ENCODE measurements at places on chromosomes 4 and X.
A peak's percentile ranks its signal among the peaks of the same experiment; 100 is the strongest.

DNA sequence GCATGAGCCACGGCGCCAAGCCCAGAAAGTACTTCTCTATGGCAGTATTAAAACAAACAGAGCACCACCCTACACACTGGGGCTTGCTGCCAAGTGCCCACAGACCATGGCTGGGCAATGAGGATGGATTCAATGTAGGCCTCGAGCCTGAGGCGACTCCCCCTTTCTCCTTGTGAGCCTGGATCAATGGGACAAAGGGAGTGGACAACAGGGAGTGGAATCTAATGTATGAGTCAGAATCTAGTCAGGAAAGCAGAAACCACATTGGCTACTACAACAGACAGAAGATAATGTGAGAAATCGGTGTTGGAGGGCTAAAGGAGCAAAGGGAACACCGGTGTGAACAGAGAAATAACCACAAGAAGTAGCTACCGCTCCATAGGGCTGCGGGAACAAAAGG lies 37.7 kb upstream of the OCIAD2 start:
- DNase-seq: peak; percentile 22

GRCh38 chr4:153955327-153955726 lies 166.4 kb upstream of the SFRP2 start:
- no peak for DNase-seq

DNA sequence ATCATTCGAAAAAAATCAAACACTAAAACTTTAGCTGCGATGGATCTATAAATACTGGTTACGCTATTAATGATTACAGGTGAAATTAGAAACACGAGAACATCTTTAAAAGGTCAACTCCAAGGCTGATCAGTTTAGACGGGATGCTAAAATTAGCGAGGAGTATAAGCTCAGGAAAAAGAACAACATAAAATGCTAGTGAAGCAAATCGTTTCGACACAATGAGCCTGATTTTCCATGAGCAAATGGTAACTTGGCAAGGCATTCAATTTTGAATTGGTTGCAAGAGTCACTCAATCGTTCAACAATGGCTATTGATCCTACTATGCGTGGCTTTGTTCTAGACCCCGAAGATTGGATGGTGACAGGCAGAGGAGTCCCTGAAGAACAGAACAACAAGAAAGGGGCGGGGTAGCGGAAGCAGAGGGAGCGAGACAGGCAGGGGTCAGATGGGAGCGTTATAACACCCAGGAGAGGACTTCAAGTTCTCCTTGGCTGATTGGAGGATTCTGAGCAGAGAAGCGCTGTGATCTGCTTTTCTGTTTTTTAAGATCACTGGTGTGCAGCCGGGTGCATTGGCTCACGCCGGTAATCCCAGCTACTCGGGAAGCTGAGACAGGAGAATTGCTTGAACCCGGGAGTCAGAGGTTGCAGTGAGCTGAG lies 146.5 kb downstream of the RBM47 start:
- peak; percentile 57 for DNase-seq

DNA sequence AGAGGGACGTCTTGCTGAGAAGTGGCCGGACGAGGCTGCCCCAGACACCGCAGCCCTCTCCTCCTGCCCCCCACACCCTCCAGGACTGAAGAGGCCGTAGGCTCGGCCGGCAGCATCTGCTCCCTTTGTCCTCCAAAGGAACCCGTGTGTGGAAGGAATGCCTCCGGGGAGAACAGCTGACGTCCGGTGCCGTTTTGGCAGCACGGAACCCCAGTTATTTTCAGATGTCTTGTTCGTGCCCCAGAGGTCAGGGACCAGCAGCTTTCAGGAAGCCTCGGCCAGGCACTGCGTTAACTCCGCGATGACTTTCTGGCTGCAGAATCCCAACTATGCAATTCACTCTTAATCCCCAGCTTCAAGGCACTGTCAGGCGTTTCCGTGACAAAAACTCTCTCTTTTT lies 10.9 kb upstream of the PPP2R3B start:
- peak; percentile 85 for DNase-seq

- DNase-seq: no peak
These were observed 15.8 kb downstream of the TBC1D14 start for GRCh38 chr4:6925357-6925836.

GRCh38 chrX:112521676-112522075 lies 158.1 kb downstream of the LHFPL1 start:
- DNase-seq: no peak

DNA sequence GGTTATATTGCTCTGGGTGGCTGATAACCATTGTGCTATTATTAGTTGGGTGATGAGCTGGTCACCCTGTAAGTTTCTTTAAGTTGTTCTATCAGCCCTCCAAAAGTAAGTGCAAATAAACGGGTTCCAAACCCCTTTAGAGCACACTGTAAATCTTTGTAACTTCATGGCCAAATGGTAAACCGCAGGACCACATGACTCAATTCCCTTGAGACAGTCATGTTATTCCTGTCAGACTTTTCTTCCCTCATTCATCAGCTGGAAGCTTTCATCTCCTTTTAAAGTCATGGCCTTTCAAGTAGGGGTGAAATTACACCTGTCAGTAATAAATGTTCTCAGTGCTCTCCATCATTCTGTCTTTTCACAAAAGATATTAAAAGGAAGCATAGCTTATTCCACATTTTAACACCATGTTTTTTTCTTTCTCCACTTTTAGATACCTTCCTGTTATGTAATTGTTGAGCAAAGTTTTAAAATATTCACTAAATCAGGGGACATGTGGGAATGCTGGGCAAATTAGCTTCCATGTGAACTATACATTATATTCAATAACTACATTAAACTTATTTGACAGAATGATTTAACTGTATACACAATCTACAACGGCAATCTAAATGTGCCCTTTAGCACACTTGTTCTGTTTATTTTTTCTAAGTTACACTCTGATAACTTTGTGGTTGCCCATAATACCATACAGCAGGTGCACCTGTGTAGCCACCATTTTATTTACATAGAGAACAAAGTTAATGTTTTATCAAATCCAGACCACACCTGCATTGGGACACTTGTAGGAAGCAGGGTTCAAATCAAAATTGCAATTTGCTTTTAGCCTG lies 275.5 kb downstream of the CFAP299 start:
- no peak for DNase-seq

DNA sequence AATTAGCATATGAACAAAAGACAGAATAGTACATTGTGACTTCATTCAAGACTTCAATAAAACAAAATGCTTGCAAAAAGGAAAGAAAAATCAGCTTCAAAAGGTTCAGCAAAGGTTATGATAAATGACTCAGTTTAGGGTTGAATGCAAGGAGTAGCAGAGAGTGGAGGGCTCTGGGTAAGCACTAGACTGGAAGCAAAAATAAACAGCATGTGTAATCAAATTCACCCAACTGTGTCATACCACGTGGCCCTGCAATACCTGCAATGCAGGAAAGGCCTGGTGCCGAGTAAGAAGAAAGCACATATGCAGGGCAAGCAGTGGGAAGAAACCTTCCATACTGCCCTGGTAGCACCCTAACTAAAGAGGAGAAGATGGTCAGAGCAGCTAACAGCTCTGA lies 88.7 kb downstream of the ATP11C start:
- no peak for DNase-seq

- DNase-seq: no peak
These were observed 683.2 kb upstream of the GNPDA2 start for GRCh38 chr4:45409536-45409935.

DNA sequence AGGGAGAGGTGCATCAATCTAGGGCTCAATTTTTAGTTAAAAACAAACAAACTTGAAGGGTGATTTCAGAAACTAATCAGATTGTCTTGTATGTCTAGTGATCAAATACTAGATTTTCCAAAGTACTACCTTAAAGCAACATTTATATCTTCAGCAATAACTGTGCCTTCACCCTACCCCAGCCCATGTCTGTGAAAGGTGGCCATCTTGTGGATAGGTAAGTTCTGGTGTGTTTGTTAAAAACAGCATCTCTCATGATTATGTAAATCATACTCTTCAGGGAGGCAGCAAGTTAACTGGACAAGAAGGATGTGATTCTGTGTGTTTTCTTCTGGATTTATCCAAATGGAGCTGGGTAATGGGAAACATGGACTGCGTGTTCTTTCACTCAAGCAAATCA lies 81.4 kb upstream of the ACSL1 start:
- no peak for DNase-seq

DNA sequence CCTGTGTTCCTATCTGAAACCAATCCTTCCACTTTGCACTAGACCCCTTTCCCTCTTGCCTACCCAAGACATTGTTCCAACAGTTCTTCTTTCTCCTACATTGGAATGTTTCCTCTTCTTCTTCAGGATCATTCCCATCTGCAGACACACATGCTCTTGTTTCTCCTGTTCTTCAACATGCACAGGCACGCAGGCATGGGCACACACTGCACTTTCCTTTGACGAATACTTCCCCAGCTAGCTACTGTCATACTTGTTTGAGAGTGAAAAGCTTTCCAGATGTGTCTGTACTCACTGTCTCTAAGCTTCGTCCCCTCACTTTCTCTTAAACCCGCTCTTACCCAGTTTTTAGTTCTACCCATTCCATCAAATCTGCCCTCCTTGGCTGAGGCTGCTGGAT lies 31.8 kb upstream of the ERVMER34-1 start:
- no peak for DNase-seq

GRCh38 chrX:119686087-119686691 lies 6.8 kb downstream of the SEPTIN6 start:
- DNase-seq: peak; percentile 72

DNA sequence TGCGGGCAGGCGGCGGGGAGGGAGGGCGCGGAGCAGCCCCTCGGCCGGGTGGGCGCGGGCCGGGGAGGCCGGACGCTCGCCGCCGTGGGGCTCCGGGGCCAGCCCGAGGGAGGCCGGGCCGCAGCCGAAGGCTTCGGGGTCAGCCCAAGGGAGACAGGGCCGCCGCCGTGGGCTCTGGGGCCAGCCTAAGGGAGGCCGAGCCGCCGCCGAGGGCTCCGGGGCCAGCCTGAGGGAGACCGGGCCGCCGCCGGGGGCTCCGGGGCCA lies 251 bp downstream of the KIAA0232 start:
- no peak for DNase-seq

GRCh38 chr4:87823200-87823599 lies 9.6 kb upstream of the MEPE start:
- no peak for DNase-seq

GRCh38 chr4:147590249-147590920 lies 26.8 kb upstream of the TMEM184C start:
- DNase-seq: peak; percentile 71

DNA sequence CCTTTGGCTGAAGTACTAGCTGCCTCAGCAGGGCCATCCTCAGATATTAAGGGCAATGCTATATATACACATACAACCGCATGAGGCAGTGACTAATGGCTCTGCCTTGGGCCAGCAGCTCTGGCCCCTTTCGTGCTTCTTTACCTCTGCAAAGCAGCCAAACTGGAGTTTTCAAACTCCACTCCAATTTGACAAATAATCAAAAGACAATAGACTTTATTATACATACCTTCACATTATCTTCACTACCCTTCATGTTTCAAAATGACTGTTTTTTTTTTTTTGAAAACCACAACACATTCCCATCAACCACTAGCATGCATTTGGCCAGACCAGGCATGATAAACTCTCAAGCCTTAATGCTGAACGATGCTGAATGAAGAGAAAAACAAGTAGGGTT lies 187.7 kb downstream of the ENOX2 start:
- no peak for DNase-seq

GRCh38 chr4:114694770-114695169 lies 96.2 kb downstream of the UGT8 start:
- DNase-seq: no peak

- no peak for DNase-seq
These were observed 935.2 kb downstream of the PCDH7 start for GRCh38 chr4:31655328-31655727.

DNA sequence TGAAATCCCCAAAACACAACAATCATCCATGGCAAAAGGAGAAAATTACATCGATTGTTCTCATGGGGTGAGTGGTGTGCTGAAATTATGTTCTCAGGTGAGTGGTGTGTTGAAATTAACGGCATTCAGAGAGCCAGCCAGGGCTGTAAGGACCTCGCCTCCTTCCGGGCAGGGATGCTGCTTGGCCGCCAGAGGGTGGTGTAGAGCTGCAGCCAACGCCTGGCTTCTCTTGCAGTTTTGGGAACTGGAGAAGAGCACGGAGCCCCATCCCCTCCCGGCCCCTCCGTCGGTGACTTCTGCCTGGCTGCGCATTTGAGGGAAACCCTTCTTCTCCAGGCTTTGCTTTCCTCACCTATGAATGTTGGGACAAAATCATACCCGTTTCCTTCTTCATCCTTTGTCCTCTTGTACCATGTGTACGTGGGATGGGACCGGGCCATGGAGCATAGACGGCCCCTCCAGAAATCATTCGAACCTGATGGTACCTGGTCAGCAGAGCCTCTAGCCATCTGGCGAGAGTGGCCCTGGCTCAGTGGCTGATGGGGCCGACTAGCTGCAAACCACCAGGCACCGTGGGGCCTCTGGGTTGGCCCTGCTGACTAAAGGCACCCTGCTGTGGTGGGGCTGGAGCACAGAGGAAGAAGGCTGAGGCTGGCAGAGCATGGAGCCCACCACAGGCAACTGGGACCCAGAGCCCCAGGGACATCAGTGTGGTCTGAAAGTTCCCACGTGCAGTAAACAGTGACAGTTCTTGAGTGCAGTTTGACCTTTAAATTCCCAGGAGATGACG lies 28.4 kb downstream of the TRMT44 start:
- DNase-seq: peak; percentile 83

DNA sequence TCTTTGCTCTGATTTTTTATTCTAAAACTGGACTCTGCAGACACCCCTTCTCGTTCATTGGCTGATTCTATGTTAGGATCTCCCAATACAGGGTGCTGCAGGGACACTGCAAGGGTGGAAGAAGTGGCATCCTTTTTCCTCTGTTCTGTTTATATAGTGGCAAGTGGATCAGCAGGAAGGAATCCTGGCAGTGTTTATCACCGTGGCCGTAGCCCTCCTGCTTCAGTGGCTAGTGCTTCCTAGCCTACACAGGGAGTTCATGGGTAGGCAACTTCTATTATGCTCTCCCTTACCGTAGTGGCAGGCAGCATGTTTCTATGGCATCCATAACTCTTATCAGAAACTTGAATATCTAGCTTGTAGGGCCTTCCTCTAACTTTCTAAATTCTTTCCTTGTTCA lies 6.4 kb upstream of the AP1AR start:
- DNase-seq: no peak

DNA sequence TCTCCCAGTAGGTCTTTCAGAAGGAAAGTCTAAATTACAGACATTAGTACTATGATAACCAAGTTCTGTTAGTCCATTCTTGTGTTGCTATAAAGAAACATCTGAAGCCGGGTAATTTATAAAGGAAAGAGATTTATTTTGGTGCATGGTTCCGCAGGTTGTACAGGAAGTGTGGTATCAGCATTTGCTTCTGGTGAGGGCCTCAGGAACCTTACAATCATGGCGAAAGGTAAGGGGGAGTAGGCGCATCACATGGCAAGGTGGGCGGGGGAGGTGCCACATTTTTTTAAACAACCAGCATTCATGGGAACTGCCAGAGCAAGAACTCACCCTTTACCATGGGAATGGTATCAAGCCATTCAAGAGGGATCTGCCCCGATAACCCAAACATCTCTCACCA lies 26.2 kb upstream of the USP46 start:
- DNase-seq: no peak

GRCh38 chr4:138317175-138317748 lies 75.1 kb upstream of the SLC7A11 start:
- DNase-seq: no peak

Data from ELF-1 (cell line).